Activated T-helper 1 cell treated with Interleukin-2 at 50 U/mL for 16 hours (primary cell): ENCODE measurements at places on chromosomes 7 and 10.

DNA sequence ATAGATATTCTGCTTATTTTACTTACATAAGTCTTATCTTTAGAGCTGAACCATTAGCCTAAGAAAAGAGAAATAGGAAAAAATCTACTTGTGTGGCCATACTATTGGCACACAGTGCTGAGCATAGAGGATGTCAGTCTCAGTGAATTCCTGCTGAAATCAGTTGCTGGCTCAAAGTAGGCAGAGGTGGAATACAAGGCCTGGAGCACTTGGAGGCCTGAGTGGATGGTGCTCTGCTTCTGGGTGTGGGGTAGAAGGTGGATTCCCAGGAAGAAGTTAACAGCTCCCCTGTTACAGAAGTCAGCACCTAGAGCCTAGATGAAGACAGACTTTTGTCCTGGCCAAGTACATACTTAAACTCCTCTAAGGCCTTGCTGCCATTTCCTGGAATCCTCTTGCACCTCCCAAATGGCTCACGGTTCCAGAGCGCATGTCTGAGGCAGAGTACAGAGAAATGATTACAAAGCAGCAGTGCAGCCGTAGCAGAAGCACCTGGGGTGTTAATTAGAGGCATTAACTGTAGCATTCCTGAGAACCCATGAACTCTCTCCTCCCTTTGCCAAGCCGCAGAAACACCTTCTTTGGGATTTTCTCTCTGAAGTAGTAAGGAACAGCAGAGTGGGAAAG is 18.0 kb upstream of the XPNPEP1 start:
- no peak for DNase-seq

- no peak for DNase-seq
Measured at GRCh38 chr10:1475098-1475591, 262.2 kb downstream of the ADARB2 start.

DNA sequence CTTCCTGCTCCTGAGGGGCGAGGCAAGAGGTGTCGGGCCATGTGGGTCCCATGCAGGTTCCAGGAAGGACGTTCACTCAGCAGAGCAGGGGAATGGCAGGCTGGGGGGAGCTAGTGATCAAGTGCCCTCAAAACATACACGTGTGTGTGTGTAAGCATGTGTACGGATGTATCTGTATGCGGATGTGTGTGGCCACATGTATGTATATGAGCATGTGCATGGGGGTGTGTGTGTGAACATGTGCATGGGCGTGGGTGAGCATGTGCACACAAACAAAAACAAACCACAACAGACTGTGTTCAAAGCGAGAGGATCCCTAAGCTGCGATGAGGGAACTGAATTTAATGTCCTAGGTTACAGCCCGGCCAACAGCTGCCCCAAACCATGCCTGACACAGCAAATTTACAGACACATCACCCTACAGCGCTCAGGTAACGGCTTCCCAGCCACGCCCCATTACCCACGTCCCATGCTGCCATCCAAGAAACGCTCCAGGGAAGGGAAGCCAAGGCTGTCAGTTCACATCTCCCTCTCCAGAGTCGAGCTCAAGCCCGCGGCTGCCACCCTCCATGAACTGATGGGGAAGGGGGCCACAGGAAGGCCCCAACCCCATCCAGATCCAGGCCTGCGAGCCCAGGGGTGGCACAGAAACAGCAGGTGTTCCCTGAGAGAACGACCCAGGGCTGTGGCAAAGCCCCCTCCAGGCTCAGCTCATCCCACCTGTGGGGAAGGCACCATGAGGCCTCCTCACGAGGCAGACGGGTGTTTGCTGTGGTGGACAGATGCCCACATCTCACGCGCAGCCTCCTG is 56.6 kb downstream of the PTPRN2 start:
- DNase-seq = no peak

DNA sequence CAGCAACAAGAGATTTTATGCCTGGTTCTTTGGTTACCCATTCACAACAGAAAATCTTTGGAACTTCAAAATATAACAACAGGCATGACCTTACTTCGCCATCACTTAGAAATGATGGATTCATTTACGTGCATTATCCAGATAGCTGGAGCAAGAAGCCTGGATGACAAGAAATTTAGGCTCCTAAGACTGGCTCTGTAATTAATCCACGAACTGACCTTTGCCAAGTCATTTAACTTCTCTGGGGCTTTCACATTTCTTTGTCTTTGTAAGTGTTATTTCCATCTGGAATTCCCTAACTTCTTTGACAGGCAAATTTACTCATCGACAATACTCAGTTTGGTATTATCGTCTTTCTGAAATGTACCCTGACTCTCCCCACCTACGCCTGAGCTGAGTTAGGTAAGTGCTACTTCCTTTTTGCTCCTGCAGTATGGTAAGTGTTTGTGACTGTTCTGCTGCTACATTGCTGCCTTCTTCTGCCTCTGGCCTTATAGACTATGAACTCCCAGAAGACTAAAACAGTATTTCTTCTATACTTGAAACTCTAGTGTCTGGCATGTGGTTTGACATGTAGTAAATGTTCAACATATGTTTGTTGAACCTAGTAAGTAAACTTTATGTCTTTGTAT is 5.5 kb upstream of the MDFIC start:
- DNase-seq = no peak

DNA sequence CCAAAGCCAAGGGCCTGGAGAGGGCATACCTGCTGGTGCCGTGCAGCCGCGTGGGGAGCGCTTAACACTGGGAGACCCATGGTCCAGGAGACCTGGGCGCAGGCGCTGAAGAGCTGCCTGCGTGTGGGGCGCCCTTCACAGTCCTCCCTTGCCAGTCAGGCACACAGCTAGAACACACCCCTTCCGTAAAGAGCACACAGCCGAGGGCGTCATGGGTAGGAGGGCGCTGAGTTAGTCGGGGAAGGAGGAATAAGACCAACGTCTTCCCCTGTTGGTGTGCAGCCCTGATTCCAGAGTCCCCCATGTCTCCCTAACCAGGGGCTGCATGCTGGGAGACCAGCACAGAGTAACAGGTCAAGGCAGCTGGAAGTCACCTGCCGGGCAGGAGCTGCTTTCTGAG is 273.9 kb downstream of the USP6NL start:
- no peak for DNase-seq

DNA sequence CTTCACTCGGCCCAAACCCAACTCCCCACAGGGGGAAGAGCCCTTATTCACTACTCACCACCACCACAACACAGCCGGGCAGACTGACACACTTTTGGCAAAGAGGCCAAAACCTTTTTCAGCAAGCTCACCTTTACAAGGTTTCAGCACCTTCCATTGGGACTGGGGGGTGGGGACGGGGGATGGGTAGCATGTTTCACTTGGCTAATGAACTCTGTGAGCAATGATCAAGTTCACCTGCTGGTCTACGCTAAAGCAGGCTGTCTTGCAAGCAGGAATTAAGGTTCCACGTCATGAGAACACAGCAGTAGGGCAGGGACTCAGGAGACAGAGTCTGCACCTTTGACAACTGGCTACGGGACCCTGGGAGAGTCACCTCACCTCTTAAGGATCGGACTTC is 7.0 kb downstream of the FAM53B start:
- DNase-seq = no peak

DNA sequence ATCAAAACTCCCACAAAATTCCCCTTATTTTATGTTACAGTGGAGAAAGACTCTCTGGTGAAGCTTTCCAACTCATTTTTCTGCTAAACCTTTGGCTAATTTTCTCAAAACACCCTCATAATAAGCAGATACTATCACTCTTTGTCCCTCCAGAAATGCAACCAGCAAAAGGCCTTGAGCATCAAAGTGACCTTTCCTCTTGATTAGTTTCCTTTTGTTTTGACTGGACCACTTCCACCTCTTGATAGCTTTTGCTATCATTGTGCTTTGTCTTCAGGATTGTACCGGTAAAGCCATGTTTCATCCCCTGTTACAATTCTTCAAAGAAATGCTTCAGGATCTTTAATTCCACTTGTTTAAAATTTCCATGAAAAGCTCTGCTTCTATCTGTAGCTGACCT is 115.1 kb upstream of the SLC13A1 start:
- DNase-seq = no peak

DNA sequence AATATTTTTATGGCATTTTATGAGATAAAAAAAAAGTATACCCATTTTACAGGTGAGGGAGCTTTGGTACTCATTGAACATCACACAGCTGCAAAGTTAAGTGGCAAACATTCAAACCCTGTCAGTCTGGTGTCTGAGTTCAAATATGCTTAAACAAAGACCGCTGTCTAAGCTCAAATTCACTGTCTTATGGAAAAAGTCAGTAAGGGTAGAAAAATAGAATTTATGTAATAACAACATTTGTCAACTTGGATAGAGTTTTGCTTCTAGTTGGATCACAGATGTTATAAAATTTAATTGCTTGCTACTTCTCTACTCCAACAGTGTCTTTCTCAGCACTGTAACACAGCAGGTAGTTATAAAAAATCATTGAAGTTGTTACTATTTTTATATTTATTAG is 161.7 kb upstream of the CSTF2T start:
- DNase-seq = no peak

DNA sequence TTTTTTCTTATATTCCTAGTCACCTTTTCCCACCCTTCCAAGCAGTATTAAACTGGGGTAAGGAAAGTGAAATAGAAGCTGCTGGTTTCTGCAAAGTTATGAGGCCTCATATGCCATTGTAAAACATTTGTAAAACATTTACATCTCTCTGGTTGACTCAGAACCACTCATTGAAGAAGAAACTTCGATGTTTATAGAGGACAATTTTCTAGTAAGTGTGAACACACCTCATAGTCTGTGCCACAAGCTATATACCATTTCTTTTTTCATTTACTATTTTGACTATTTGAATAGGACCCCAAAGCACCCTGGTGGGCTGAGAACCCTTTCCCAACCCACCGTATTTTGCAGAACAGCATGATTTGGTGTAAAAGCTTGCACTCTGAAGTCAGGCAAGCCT is 12.9 kb upstream of the ITGB1 start:
- no peak for DNase-seq

DNA sequence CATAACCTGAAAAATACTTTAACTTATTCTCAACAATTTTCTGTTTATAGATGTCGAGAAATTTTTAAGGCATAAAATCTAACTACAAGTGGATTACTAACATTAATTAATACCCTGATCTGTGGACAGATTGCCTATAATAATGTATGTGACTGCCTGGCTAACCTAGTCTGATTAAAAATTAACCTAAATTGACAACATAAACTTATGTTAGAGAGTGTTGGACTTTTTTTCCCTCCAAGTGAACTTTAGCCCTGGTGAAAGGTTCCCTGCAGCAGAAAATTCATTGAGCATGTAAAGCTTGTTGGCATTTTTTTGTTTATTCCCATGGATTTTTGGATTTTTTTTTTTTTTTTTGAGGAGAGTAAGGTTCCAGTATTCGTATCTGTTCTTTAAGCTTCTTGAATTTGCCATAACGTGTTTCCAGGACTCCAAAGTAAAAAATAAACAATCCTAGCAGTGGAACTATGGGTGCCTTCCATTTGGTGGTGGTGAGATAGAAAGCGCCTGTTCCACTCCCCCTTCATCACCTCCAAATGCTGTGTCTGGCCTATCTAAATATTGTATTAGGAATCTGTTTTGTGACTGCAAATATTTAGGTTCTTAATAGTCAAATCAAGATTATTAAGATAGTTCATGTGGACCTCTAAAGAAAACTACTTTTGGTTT is 36.1 kb downstream of the NET1 start:
- no peak for DNase-seq

DNA sequence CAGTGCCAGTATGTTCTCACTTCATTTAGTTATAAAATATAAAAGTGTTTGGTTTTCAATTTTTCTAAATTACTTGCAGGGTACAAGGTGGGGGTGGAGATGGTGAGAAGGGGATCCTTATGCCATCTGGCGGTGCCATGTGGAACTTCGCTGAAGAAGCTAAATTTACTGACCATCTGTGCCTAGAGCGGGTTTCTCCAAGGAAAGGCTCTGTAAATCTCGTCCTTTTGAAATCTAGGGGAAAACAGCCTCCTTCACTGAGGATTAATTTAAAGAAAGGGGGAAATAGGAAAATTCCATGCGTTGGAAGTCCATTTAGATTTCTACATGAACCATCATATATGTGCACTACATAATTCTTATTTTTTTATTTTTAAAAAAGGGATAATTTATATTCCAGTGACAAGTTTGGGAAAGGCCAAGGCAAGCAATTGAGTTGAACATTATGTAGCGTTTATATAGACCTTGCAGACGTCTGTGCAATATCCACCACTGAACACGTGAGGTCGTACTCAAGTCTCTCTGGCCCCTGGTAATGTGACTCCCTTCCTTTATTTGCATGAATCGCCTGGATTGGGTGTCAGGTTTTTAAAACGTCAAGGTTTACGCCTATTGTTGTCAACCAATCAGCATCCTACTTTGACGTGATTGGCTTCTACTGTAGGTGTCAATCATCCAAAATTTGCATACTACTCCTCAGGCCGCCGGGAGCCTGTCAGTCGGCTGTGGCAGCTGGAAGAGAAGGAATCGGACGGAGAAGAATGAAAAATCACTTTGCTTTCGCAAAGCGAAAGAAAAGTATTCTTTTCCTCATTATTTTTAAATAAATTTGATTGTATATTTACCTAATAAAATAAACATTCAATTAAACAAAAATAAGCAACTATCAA is 297.1 kb upstream of the NFE2L3 start:
- DNase-seq = no peak

- DNase-seq = no peak
Measured at GRCh38 chr10:73609116-73609515, 18.0 kb upstream of the USP54 start.
